Mesothelial cell of epicardium (in vitro differentiated cells): ENCODE measurements at places on chromosomes 2 and 18.

- H3K27me3 ChIP-seq, result peaks cover 57% of the 10 kb centered on the region
- H3K4me1 ChIP-seq, result no peaks in the 10 kb centered on the region
- H3K27ac ChIP-seq, result no peak overlapping the region
- H3K36me3 ChIP-seq, result no peaks in the 10 kb centered on the region
- no peak overlapping the region for H3K4me3 ChIP-seq
Observed at GRCh38 chr18:74124642-74125041, 23.0 kb downstream of the FBXO15 start.

GRCh38 chr18:24543086-24543794, 82.8 kb downstream of the HRH4 start:
- no peaks in the 10 kb centered on the region for H3K36me3 ChIP-seq
- peaks cover 5% of the 10 kb centered on the region for H3K27me3 ChIP-seq
- peaks cover 22% of the 10 kb centered on the region for H3K4me1 ChIP-seq
- no peak overlapping the region for H3K27ac ChIP-seq
- H3K4me3 ChIP-seq, result no peak overlapping the region
- DNase-seq, result no peak

DNA sequence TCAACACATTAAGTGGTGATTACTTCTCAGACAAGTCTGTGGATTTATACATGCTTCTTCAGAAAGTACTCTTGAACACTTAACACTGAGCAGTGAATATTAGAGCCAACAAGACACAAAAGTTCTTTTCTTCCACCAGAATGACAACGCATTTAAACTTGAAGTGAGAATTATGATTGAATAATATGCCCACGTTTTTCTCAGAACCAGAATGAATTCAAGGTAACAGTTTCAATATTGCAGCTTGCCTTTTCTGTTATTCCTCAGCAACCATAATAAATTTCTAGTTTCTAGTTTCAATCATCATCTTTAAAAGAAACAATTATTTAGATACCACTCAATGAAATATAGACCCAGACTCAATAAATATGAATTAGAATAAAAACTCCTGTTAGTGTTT, 547.0 kb downstream of the NUP35 start:
- H3K36me3 ChIP-seq, result no peaks in the 10 kb centered on the region
- H3K27me3 ChIP-seq, result no peaks in the 10 kb centered on the region

- no peak for DNase-seq
- peaks cover 3% of the 10 kb centered on the region for H3K4me1 ChIP-seq
- peaks cover 6% of the 10 kb centered on the region for H3K36me3 ChIP-seq
- H3K27ac ChIP-seq, result no peak overlapping the region
- H3K27me3 ChIP-seq, result no peaks in the 10 kb centered on the region
Observed at GRCh38 chr2:53530126-53530525, 237.5 kb upstream of the CHAC2 start.

- no peak for DNase-seq
- peaks cover 8% of the 10 kb centered on the region for H3K27me3 ChIP-seq
- no peak overlapping the region for H3K4me3 ChIP-seq
- H3K4me1 ChIP-seq, result no peaks in the 10 kb centered on the region
Observed at GRCh38 chr18:79826966-79827365, 29.2 kb downstream of the KCNG2 start.

DNA sequence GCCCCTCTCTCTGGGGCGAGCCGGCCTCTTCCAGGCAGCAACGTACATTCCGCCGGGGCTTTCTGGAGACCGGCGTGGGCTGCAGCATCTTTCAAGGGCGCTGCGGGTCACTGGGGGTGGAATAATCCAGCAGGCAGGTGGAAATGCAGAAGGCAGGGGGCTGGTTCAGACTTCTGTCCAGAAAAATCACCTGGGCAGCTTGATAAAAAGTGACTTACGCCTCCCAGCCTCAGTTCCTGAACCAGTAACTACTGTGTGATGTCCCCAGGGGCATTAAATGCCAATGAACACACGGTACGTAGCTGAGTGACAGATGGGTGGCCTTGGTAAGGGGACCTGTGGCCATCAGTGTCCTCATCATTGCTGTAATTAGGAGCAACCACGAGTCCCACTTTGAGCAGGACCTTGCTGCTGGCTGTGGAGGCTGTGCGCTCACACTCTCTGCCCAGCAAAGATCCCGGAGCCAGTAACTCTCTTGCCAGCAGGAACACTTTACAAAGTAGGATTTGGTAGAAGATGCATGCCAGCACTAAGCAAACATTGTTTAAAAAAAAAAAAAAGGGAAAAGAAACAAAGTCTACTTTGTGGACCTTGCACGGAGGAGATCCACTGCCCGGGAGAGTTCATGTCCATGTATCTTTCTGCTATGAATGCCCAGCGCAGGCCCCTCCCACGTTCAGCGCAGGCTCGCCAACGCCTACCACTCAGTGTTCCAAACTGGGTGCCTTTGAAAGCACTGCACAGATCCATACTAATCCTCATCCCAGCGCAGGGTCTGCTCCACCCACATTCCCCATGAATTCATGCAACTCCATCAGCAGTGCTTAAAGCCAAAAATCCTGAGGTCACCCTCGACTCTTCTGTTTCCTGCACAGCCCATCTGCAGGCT, 177.3 kb downstream of the HDAC4 start:
- no peak overlapping the region for H3K4me3 ChIP-seq
- H3K27me3 ChIP-seq, result no peaks in the 10 kb centered on the region
- no peak for DNase-seq
- H3K36me3 ChIP-seq, result no peaks in the 10 kb centered on the region
- peaks cover 67% of the 10 kb centered on the region for H3K4me1 ChIP-seq

DNA sequence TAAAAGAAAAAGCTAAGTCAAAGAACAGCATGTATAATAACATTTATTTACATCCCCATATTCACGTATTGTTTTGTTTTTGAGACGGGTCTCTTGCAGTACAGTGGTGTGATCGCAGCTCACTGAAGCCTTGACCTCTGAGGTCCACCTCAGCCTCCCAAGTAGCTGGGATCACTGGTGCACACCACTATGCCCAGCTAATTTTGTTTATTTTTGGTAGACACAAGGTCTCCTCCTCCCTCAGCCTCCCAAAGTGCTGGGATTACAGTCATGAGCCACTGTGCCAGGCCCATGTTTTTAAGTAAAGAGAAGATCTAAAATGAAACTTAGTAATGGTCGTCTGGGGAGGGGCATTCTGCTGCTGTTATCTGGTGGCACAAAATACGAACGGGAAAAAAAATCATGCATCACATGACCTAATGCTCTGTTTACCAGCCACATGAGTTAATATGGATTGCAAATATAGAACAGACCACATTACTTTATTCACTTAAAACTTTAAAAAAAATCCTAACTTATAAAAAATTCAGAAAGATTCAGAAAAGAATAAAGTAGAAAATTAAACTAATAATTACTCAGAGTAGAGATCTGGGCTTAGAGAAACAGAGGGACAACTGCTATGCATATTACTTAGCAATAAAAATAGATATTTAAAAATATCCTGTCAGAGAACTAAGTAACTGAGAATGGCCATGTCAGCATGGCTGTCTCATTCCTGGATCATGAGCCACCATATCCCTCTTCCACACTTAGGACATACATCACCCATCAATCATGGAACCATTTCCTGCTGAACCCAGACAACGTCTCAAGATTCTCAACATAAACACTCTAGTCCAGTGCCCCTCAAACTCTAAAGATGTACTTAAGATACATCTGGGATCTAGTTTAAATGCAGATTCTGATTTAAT, 7.3 kb downstream of the MMADHC start:
- H3K36me3 ChIP-seq, result peaks cover 35% of the 10 kb centered on the region
- no peak overlapping the region for H3K4me3 ChIP-seq
- H3K27ac ChIP-seq, result no peak overlapping the region
- H3K4me1 ChIP-seq, result peaks cover 42% of the 10 kb centered on the region
- no peaks in the 10 kb centered on the region for H3K27me3 ChIP-seq

GRCh38 chr2:13686262-13686661, 946.3 kb upstream of the LRATD1 start:
- no peak overlapping the region for H3K27ac ChIP-seq
- H3K36me3 ChIP-seq, result no peaks in the 10 kb centered on the region
- no peaks in the 10 kb centered on the region for H3K4me1 ChIP-seq
- no peaks in the 10 kb centered on the region for H3K27me3 ChIP-seq

GRCh38 chr2:191374939-191375338, 129.7 kb downstream of the MYO1B start:
- no peak overlapping the region for H3K27ac ChIP-seq
- DNase-seq, result no peak
- no peaks in the 10 kb centered on the region for H3K27me3 ChIP-seq

DNA sequence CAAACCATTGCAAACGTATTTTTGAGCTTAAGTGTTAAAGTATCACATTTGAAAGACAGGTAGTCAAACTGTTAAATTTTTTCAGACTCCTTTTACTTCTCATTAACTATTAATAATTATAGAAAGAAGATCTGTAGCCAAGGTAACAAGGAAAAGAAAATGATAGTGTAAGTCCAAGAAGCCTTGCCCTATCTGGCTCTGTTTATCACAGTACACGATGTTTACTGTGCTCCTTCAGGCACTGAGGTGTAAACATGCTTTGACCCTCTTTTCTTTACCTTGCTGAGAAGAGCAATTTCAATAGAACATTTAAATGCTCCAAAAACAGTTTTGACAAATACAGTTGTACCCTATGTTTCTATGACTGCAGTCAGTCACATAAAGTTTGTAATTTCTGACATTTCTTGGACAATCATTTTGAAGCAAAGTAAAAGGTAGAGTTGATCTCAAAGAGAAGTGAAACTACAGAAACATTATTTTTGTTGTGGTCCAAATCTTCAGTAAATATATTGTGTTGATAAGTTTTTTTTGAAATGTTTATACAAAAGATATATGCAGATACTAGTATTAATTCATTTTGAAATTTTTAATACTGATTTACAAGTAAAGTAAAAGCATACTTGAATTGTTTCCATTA, 152.6 kb upstream of the KYNU start:
- DNase-seq, result no peak
- no peaks in the 10 kb centered on the region for H3K4me1 ChIP-seq
- no peaks in the 10 kb centered on the region for H3K27me3 ChIP-seq
- no peaks in the 10 kb centered on the region for H3K36me3 ChIP-seq
- no peak overlapping the region for H3K4me3 ChIP-seq

DNA sequence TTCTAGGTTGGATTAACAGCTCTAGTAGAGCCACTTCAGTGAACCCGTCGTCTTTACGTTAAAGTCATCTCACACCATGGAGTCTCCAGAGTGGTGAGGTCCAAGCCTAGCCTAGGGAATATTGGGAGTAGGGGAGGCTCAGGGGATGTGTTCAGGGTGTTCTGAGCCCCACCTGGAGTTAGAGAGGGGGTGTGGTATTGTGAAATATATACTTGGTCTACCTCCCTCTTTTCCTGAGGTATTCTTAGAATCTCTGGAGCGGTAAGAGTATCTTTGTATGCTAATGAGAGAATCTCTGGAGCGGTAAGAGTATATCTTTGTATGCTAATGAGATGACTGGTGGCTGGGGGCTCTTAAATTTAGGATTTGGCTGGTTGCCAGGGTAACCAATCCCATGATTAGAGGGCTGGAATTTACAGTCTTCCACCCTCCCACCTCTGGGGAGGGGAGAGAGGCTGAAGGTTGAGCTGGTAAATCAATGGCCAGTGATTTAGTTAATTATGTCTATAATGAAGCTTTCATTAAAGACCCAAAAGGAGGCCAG, 69.5 kb downstream of the INPP4A start:
- no peak overlapping the region for H3K4me3 ChIP-seq
- peaks cover 14% of the 10 kb centered on the region for H3K4me1 ChIP-seq
- H3K27me3 ChIP-seq, result no peaks in the 10 kb centered on the region
- DNase-seq, result no peak

- no peaks in the 10 kb centered on the region for H3K27me3 ChIP-seq
- H3K4me3 ChIP-seq, result no peak overlapping the region
- H3K27ac ChIP-seq, result no peak overlapping the region
- DNase-seq, result no peak
Observed at GRCh38 chr2:176702131-176702530, 432.9 kb downstream of the MTX2 start.

- no peak overlapping the region for H3K4me3 ChIP-seq
- H3K36me3 ChIP-seq, result peaks cover 3% of the 10 kb centered on the region
- no peak overlapping the region for H3K27ac ChIP-seq
- no peak for DNase-seq
- peaks cover 4% of the 10 kb centered on the region for H3K4me1 ChIP-seq
Observed at GRCh38 chr2:165746501-165746900, 47.5 kb downstream of the GALNT3 start.
